Small intestine (tissue), 16 donors: ENCODE measurements at places on chromosomes 2 and 18.

DNA sequence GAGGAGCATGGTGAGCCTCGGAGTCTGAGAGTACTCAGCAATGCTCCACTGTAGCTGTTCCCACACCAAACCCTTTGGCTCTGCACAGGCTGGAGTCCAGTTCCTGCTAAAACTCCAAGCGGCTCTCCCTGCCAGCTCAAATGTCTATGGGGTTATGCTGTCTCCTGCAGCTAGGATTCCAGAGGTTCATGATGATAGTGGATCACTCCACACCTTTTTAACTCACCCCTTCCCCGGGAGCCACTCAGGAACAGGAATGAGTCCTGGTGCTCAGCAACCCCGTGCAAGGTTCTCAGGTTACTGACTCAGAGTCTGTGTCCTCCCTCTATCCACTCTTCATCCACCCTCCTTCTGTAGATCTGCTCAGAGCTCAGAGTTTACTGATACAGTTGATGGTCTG is 410.0 kb downstream of the CDH19 start:
- DNase-seq = no peak

DNA sequence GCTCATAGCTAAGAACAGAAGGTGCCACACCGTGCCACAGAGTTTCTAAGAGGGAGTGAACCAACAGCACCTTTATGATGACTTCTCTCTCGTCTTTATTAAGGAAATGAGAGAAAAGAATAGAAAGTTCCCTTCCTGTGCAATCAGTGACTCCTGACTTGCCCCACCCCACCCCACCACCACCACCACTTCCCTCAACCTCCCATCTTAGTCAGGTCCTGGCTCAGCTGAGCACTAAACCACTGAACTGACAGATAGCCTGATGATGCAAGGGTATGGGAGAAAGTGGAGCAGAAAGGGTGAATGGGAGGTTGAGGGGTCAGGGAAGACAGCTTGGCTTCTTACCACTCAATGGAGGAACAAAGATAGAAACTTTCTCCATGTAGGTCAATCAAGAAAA is 75.2 kb upstream of the RMDN2 start:
- DNase-seq = no peak

- DNase-seq = no peak
Observed at GRCh38 chr2:216620786-216621185, 12.4 kb upstream of the IGFBP2 start.

- DNase-seq = peak; percentile 73
Observed at GRCh38 chr2:43178602-43179542, 47.5 kb downstream of the ZFP36L2 start.

GRCh38 chr2:29420464-29420863 is 305.2 kb downstream of the CLIP4 start:
- DNase-seq = no peak
